ENCODE measurements at places on chromosomes 5 and 9.

DNA sequence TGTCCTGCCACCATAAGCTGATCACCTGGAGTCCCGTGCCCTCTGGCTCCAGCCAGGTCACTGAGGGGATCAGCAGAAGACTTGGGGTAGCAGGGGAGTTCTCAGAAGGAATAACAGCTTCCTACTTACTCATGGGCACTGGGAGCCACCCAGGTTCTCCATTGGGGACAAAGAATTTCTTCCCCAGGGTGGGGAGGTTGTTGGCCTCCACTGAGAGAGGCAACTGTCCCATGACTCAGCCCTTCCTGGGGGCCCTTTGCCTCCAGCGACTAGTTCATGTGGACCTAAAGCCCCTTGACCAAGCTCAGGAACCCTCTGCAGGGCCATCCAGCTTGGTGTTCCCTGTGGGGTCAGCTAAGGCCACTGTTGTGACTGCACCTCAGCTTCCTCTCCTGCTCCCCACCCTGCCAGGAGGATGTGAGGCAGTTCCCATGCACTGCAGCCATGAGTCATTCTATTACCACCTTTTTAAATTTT, 175.0 kb downstream of the AUH start:
- no peak for DNase-seq

- DNase-seq, result no peak
These were observed 86.9 kb downstream of the AOPEP start for GRCh38 chr9:94813379-94813778.

DNA sequence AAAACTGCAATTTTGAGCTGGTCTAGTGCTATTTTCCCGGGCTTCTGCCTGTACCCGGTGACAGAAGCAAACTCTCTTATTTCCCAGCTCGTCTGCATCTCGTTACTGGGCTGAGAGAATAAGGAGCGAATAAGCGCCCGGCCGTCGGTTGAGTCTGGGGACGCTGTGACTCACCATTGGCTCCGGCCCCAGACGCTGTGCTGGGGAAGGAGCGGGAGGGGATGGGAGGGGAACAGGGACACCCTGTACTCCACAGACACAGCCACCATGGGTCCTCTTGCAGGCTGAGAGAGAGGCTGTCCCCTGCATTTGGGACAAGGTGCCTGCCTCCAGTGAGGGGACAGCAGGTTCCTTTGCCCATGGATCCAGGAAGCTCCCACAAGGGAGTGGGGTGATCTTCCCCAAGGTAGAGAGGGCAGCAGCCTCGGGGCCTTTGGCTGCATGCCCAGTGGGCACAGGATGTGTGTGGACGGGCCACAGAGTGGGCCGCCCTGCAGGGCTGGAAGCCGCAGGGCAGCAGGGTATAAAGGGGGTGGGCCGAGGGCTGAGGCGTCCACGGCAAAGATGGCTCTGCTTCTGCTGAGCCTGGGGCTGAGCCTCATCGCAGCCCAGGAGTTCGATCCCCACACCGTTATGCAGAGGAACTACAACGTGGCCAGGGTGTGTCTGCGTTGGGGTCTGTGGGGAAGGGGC, at the start of gene LCN9:
Gene LCN9, plus strand, starts transcription at position 552 of the 693 bp plus-strand sequence. Its CDS starts 13 bp downstream, at position 565.
- no peak for DNase-seq

- peak; percentile 71 for DNase-seq
These were observed 58.0 kb downstream of the SLC22A5 start for GRCh38 chr5:132427281-132428146.

GRCh38 chr9:6827439-6828145, 69.8 kb downstream of the KDM4C start:
- DNase-seq, result no peak

GRCh38 chr5:104513121-104513602, 950.6 kb upstream of the NUDT12 start:
- no peak for DNase-seq

DNA sequence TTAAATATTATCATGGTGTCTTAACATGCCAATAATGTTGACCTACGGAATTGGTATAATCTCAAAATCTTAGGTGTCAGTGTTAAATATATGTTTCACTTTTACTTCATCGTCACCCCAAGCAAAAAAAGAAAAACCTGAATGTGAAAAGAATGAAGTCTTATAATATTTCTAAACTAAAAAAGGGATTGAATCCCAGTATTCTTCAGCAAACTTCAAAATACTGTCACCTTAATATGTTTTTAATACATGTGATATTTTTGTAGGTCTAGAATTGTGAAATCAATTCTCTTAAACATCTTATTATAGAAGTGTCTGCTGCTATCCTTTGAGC, 14.1 kb downstream of the UBE2D2 start:
- DNase-seq, result no peak

DNA sequence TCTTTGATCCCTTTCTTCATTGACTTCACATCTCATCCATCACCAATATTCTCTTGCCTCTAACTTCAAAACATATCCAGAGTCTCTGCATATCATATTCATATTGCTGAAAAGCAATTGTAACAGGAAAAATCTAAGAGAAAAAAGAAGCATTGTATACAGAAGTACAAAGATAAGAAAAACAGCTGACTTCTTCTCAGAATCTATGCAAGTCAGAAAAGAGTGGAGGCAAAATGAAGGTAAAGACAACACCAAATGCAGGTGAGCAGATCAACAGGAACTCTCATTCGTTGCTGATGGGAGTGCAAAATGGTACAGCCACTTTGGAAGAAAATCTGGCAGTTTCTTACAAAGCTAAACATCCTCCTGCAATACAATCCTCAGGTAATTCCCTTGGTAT, 155.6 kb downstream of the PHF2 start:
- no peak for DNase-seq

DNA sequence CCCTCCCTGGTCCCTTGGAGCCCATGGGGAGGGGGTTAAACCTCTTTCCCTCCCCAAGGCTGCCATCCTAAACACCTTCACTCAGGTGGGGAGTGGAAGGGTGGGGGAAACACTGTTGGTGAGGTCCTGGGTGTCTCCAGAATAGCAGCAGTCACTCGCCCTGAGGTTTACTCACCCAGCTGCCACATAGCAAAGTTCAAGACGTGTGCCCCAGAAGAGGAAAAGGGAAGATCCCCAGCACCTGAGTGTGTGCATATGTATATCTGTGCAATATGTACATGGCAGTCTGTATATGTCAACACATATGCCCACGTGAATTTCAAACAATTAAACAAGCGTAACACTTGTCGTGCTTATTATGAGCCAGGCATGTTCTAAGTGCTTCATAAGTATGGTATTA, 31.3 kb upstream of the SMU1 start:
- DNase-seq, result no peak

DNA sequence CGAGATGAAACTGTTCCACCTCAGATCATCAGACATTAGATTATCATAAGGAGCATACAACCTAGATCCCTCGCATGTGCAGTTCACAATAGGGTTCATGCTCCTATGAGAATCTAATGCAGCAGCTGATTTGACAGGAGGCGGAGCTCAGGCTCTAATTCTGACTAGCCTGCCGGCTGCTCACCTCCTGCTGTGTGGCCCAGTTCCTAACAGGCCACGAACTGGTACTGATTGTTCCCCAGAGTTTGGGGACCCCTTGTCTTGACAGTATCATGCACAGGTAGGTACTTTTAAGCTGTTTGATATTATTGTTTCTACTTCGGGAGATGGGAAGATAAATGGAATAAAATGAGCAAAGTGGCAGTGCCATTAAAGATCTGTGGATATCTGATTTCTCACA, 66.9 kb downstream of the ZCCHC7 start:
- no peak for DNase-seq

GRCh38 chr9:81824802-81825730, 103.2 kb upstream of the SPATA31D4 start:
- no peak for DNase-seq

DNA sequence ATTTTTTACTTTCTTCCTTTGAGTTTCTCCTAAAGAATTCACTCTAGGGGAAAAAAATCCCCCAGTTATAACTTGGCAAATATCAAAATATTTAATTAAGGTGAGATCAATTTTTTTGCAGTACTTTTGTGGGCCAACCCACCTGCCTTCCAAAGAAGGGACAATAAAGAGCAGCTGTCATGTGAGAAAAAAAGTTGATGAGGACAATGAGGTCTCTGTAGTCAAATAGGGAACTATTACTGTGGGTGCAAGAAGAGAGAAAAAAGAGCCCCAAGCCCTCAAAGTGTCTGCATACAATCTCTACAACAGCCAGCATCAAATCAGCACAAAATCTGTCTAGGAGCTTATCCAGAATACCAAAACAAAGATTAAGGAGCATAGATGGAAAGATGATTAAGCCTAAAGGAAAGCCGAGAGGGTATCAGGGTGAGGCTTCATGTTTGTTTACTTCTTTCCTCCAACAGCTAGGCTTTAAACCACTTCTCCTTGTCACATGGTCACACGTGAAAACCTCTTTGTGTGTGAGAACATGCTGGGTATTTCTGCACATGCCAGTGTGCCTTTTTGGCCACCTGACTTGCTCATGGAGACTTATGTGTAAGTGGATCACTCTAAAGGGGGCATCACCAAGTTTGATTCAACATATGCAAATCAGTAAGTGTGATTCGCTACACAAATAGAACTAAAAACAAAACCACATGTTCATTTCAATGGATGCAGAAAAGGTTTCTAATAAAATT, 19.2 kb upstream of the FYB1 start:
- no peak for DNase-seq

- DNase-seq, result no peak
These were observed 256.3 kb downstream of the NNT start for GRCh38 chr5:43859309-43859708.

DNA sequence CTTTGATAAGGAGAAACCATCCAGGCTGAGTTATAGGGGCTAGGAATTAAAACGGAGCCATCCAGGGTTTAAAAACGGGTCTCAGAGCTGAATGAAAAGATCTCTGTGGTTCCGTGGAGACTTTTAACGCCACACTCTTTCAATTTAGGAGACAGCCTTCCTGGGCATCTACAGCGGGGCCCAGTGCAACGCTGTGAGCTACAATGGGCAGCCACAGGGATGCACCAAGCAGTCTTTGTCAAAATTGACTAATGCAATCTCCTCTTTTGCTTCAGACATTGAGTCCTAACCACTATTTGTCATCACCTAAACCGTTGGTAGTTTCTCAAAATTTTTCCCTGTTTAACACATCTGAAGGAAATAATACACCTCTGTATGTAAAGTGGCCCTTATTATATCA, 96.6 kb upstream of the ABCA1 start:
- no peak for DNase-seq

- DNase-seq, result peak; percentile 76
These were observed 2.3 kb downstream of the KLF9 start for GRCh38 chr9:70411930-70412831.

DNA sequence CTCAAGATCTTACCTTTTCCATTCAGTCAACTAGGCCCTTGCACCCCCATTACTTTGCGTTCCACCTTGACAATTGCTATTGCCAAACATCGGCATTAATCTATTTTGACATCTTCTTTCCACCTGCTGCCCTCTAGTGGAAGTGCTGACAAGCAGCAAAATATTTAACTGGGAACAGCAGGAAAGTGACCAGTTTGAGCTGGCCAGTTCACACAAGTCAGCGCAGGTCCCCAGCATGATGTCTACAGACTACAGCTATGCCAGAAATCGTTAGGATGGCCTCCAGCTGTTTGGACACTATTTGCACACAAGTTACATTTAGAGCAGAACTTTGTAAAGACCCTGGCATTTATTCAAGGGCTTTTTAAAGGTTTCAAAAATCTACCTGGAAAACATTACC, 160.1 kb downstream of the GHR start:
- DNase-seq, result peak; percentile 89

DNA sequence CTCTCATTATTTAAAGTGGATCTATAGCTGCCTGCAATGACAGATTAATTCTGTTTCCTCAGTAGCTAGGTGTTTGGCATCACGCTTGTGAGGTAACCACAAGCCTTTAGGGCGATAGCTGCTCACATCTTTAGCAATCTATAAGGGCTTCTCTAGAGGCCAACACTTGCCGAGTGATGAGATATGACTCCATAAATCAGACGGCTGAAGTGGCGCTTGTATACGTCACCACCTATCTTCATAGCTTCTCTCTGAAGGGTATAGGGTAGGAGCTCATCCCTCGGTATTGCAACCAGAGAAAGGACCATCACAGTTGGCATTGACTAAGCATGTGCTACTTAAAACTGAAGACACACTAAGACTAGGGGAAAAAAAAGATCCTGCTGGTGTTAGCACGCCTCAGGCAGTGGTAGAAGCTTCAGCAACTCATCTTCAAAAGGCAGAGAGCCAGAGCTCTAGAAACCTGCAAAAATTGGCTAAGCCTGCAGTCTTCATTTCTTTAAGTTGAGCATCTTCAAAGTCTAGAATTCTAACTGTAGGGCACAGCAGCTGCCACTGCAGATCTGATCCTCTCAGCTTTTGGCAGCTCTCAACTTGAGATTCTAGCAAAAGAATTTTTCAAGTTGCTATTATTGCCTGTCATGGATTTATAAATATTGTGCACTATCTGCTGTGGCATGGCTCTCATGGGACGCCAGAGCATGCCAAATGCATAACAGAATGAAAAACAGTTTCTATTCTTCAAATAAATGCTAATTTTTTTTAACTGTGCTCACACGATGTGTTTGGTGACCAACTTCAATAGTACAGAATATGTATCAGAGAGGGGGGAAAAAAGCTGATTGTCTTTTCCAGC, 37.5 kb downstream of the PSMB7 start:
- DNase-seq, result no peak

- no peak for DNase-seq
These were observed 648.6 kb upstream of the DMAC1 start for GRCh38 chr9:8448226-8448625.

GRCh38 chr9:126348911-126349550, 22.4 kb downstream of the MVB12B start:
- DNase-seq, result peak; percentile 19

DNA sequence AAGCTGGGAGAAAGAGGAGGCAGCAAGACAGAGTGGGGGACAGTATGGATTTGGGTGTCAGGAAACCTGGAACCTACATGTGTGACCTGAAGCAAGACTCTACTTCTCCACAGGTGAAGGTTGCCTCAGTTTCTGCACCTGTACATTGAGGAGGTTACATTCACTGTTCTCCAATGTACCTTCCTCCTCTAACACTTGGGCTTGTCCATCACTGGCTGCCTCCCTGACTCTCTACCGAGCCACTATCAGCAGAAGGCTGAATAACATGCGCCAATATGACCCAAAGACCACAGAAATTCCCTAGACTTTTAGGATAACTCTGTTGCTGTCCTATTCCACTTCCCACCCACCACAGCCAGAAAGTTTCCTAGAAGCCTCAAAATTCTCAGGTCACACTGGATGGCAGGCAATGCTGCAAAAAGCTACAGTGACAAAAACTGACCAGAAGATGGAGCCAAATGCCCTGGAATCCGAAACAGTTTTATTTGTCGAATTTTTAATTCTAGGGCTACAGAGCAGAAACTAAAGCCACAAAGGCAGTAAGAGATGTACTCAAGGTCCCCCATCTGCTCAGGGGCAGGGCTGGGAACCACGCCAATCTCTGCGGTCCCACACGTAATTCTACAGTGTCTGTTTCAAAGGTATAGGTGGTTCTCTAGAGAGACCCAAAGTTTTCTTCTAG, 64.4 kb downstream of the FAM114A2 start:
- DNase-seq, result no peak

Measured in left lobe of liver (tissue), 2 donors.